ENCODE measurements at places on chromosomes 4 and X.

DNA sequence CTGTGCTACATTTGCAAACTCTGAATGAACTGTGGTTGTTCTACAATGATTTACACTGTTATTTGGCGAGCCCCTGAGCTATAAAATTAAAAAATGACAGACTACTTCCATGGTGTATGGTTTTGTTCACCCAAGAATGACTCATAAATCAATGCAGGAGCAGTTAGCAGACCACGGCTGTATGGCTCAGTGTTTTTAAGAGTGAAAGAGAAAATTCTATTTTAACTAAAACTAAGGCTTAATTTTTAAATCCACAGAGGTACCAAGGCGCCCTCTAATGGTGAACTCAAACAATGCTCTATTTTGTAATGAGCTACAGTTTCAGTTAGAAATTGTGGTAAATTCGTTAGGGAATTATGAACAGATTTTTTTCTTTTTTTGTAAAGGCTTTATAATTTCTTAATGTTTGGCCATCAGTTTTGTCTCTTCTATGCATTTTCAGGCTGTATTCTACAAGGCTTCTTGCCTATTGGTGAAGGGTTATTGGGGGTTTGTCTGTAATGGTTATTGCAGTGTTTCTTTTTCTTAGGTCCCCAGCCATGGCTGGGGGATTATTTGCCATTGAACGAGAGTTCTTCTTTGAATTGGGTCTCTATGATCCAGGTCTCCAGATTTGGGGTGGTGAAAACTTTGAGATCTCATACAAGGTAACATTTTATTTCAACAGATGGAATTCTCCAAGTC, 32.5 kb downstream of the HMGB2 start:
- H3K36me3 ChIP-seq, result peaks cover 32% of the 10 kb centered on the region
- peak; percentile 18 for DNase-seq
- H3K4me3 ChIP-seq, result no peak overlapping the region
- no peaks in the 10 kb centered on the region for H3K27me3 ChIP-seq

GRCh38 chr4:119010909-119011606, 122.4 kb downstream of the SYNPO2 start:
- H3K36me3 ChIP-seq, result no peaks in the 10 kb centered on the region
- no peak overlapping the region for H3K27ac ChIP-seq
- no peaks in the 10 kb centered on the region for H3K27me3 ChIP-seq
- no peak overlapping the region for H3K4me3 ChIP-seq

GRCh38 chrX:107715331-107716117, 60.1 kb downstream of the TSC22D3 start:
- no peak overlapping the region for H3K27ac ChIP-seq
- peaks cover 20% of the 10 kb centered on the region for H3K4me1 ChIP-seq
- H3K4me3 ChIP-seq, result no peak overlapping the region
- no peak for DNase-seq

- no peak for DNase-seq
- no peaks in the 10 kb centered on the region for H3K4me1 ChIP-seq
- no peaks in the 10 kb centered on the region for H3K36me3 ChIP-seq
- H3K27me3 ChIP-seq, result no peaks in the 10 kb centered on the region
Observed at GRCh38 chr4:95580226-95580625, 31.5 kb upstream of the UNC5C start.

GRCh38 chrX:67604979-67605703, 61.3 kb downstream of the AR start:
- H3K4me1 ChIP-seq, result no peaks in the 10 kb centered on the region
- DNase-seq, result no peak
- H3K4me3 ChIP-seq, result no peak overlapping the region

DNA sequence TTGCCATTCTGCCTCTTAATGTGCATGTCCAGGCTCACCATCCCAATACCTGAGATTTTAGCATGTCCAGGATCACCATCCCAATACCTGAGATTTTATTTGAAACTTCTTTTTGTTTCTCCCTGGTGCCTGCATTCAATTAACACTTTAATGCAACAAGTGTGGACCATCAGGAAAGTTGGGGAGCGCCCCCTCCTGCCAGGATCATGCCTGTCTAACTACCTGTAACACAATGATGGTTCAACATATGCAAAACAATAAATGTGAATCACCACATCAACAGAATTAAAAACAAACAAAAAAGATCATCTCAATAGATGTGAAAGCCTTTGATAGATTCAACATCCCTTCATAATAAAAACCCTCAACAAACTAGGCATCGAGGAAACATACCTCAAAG, 1359.5 kb upstream of the DIAPH2 start:
- H3K4me3 ChIP-seq, result no peak overlapping the region
- H3K4me1 ChIP-seq, result no peaks in the 10 kb centered on the region
- no peaks in the 10 kb centered on the region for H3K27me3 ChIP-seq
- no peak overlapping the region for H3K27ac ChIP-seq

GRCh38 chr4:54493862-54494261, 163.9 kb upstream of the KIT start:
- H3K27me3 ChIP-seq, result no peaks in the 10 kb centered on the region
- no peak overlapping the region for H3K4me3 ChIP-seq
- H3K36me3 ChIP-seq, result no peaks in the 10 kb centered on the region
- no peak overlapping the region for H3K27ac ChIP-seq

- DNase-seq, result no peak
- no peak overlapping the region for H3K27ac ChIP-seq
- H3K4me1 ChIP-seq, result no peaks in the 10 kb centered on the region
- no peaks in the 10 kb centered on the region for H3K27me3 ChIP-seq
- no peaks in the 10 kb centered on the region for H3K36me3 ChIP-seq
- H3K4me3 ChIP-seq, result no peak overlapping the region
Observed at GRCh38 chrX:21806691-21807090, 32.7 kb upstream of the MBTPS2 start.

DNA sequence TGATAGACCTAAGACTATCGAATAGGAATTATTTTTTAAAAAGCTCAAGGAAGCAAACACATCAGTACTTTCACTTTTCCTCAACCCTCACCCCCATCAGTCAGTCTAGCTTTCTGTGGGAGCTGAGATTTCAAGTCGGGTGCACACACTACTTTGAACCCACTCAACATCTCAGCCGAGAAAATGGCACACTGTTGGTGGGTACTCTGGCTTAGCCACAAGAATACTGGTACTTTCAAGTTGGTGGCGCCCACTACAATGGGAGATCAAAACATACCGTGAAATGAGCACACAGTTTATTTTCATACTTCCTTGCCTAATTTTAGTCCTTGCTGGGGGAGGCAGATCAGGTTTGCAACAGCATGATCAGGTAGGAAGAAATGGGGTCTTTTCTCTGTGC, 10.2 kb downstream of the CD40LG start:
- no peaks in the 10 kb centered on the region for H3K4me1 ChIP-seq
- no peak overlapping the region for H3K4me3 ChIP-seq
- no peaks in the 10 kb centered on the region for H3K36me3 ChIP-seq
- H3K27me3 ChIP-seq, result peaks cover 20% of the 10 kb centered on the region
- H3K27ac ChIP-seq, result no peak overlapping the region
- no peak for DNase-seq

GRCh38 chr4:57425610-57426009, 315.4 kb upstream of the IGFBP7 start:
- H3K4me3 ChIP-seq, result no peak overlapping the region
- no peaks in the 10 kb centered on the region for H3K27me3 ChIP-seq
- H3K4me1 ChIP-seq, result no peaks in the 10 kb centered on the region
- no peak overlapping the region for H3K27ac ChIP-seq
- no peak for DNase-seq

DNA sequence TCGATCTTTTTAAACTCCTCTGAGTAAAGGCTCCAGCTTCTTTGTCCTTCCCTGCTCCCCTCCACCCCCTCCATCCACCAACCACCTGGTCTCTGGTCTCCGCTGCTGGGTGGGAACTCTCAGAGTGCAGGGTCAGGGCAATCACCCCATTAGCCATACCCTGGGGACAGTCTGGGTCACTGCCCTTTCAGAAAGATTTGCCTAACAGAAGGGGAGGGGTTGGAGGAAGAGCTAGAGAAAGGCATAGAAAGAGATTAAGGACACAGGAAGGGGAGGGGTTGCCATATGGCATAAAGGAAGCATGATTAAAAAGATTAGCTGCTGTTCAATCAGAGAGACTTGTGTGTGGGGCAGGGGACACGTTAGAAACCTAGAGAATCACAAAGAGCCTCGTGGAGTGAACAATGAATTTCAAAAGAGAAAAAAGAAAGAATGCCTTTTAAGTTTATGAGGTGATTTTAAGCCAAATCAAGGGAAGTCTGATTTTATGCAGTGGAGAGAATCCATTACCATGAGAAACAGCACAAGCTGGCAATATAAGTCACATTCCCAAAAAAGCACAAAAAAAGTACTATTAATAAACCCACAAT, 115.5 kb upstream of the ACSL4 start:
- no peak overlapping the region for H3K27ac ChIP-seq
- peak; percentile 11 for DNase-seq
- no peak overlapping the region for H3K4me3 ChIP-seq
- no peaks in the 10 kb centered on the region for H3K36me3 ChIP-seq

DNA sequence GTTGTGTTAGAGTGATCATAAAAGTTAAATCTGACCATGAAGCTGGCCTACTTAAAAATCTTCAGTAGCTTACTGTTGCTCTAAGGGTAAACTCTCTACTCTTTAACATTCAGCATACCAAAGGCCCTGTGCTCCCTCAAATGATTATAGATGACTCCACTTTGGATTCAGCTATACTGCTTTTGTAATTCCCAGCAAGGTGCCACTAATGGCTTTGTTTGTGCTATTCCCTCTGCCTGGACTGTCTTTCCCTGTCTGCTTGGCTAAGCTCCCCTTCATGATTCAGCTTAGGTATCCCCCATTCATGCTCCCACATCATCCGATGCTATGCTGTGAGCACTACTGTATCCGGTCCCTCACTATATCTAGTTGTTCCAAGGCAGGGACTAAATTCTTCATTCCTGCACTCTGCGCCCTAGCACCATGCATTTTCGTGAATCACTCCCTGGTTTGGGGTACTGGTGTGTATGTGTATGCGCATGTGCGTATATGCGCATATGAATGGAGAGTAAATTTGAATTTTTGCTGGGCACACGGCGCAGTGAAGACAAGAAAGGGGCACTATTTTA, 453 bp upstream of the PBDC1 start:
- H3K27ac ChIP-seq, result peak overlapping the region; percentile 78
- no peaks in the 10 kb centered on the region for H3K27me3 ChIP-seq
- no peak for DNase-seq
- H3K4me3 ChIP-seq, result peak overlapping the region; percentile 50
- peaks cover 21% of the 10 kb centered on the region for H3K36me3 ChIP-seq

GRCh38 chrX:151752847-151753246, 18.3 kb downstream of the CNGA2 start:
- H3K36me3 ChIP-seq, result no peaks in the 10 kb centered on the region
- H3K27ac ChIP-seq, result no peak overlapping the region
- H3K27me3 ChIP-seq, result no peaks in the 10 kb centered on the region
- no peak for DNase-seq

GRCh38 chr4:97498875-97499274, 644.4 kb downstream of the STPG2 start:
- H3K4me3 ChIP-seq, result no peak overlapping the region
- H3K27me3 ChIP-seq, result no peaks in the 10 kb centered on the region
- no peak overlapping the region for H3K27ac ChIP-seq
- no peaks in the 10 kb centered on the region for H3K36me3 ChIP-seq
- no peak for DNase-seq
- H3K4me1 ChIP-seq, result no peaks in the 10 kb centered on the region

- no peak overlapping the region for H3K4me3 ChIP-seq
- H3K27me3 ChIP-seq, result peaks cover 11% of the 10 kb centered on the region
- no peak overlapping the region for H3K27ac ChIP-seq
- H3K4me1 ChIP-seq, result no peaks in the 10 kb centered on the region
- no peaks in the 10 kb centered on the region for H3K36me3 ChIP-seq
Observed at GRCh38 chrX:1075156-1075555, 137.3 kb downstream of the CRLF2 start.

DNA sequence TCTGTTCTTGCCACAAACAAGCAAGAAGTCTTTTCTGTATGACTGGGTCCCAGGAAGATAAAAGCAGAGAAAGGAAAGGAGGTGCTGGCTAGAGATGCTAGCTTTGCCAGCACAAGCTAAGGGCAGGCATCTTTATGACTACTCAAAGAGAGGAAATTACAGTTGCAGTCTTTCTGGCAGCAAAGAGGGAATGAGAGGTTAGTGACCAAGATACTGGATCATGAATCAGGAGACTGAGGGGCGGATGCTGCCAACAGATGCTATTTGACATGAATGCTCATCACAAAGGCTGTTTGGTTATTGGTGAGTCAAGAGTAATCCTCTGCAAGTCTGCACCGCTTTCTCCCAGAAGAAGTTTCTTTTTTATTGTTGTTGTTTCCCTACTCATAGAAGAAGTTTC, 5.5 kb upstream of the XIAP start:
- no peak for DNase-seq
- H3K4me1 ChIP-seq, result peaks cover 10% of the 10 kb centered on the region
- no peaks in the 10 kb centered on the region for H3K27me3 ChIP-seq
- H3K36me3 ChIP-seq, result no peaks in the 10 kb centered on the region

DNA sequence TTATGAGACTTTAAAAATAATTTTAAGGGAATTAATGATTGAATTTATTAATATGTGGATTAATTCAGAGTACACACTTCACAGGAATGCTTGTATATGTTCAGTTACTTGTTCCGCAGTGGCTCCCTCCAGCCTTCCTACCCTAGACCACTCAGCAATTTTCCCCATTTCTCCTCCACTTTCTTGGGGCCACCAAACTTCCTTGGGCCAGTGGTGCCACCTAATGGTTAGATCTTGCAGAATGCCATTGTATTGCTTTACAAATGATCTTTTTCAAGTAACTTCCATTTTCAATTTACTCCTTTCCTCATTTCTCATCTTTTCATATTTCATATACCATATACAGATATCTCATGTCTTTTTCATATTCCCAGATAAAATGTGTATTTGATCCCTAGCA, 3.6 kb upstream of the RNF175 start:
- H3K4me3 ChIP-seq, result no peak overlapping the region
- no peaks in the 10 kb centered on the region for H3K36me3 ChIP-seq
- no peaks in the 10 kb centered on the region for H3K4me1 ChIP-seq

DNA sequence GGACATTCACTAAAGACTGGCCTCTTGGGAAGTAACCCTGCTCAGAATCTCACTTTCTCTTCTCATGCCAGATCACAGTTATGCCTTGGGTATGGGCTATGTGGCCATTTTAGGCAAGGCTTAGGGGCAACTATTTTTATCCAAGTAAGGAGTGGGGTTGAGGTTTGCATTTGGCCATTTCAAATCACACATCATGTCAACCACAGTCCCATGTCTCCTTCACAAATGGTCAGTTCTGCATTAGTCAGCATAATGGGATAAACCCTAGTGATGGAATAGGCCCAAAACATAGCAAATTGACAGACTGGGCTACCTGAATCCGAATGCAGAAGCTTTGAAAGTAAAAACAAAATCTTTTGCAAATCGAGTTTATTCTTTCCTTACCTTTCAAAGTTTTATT, 827 bp upstream of the RTL3 start:
- no peaks in the 10 kb centered on the region for H3K27me3 ChIP-seq
- H3K27ac ChIP-seq, result no peak overlapping the region
- no peak for DNase-seq
- H3K4me3 ChIP-seq, result no peak overlapping the region
- no peaks in the 10 kb centered on the region for H3K4me1 ChIP-seq

- no peaks in the 10 kb centered on the region for H3K4me1 ChIP-seq
- DNase-seq, result no peak
- no peaks in the 10 kb centered on the region for H3K27me3 ChIP-seq
- no peak overlapping the region for H3K4me3 ChIP-seq
- no peak overlapping the region for H3K27ac ChIP-seq
- no peaks in the 10 kb centered on the region for H3K36me3 ChIP-seq
Observed at GRCh38 chr4:80809039-80809729, 221.3 kb upstream of the BMP3 start.

- no peaks in the 10 kb centered on the region for H3K36me3 ChIP-seq
- no peak overlapping the region for H3K27ac ChIP-seq
- H3K27me3 ChIP-seq, result peaks cover 15% of the 10 kb centered on the region
- H3K4me1 ChIP-seq, result peaks cover 19% of the 10 kb centered on the region
- no peak for DNase-seq
Observed at GRCh38 chr4:182805321-182805720, 111.9 kb downstream of the DCTD start.
